Cerebellar nuclear complex (tissue), 1 donor: ENCODE measurements at places on chromosomes 7 and 10.

DNA sequence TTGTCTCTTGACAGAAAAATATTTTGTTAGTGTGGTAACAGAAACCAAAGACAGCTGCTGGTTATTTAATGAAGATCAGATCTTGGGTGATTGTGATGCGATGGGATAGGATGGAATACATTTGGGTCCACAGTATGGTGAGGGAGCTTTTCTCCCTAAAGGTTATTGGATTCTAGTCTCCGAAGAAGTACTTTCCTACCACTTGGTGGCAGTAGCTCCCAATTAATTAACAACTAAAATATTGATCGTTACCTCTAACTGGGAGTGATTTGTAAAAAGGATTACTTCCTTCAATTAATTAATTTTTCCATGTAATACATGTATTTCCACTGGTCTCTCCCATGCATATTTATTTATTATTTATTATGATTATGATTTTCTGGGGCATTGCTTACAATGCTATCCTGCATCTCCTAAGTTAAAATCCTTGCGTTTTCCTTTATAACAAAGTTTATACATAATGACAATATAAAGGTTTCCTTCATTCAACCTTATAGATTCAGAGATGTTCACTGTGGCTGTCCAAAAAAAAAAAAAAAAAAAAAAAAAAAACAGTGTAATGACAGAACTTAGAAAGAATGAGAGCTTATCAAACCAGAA is 25.6 kb downstream of the TMEM196 start:
- no peak for DNase-seq

DNA sequence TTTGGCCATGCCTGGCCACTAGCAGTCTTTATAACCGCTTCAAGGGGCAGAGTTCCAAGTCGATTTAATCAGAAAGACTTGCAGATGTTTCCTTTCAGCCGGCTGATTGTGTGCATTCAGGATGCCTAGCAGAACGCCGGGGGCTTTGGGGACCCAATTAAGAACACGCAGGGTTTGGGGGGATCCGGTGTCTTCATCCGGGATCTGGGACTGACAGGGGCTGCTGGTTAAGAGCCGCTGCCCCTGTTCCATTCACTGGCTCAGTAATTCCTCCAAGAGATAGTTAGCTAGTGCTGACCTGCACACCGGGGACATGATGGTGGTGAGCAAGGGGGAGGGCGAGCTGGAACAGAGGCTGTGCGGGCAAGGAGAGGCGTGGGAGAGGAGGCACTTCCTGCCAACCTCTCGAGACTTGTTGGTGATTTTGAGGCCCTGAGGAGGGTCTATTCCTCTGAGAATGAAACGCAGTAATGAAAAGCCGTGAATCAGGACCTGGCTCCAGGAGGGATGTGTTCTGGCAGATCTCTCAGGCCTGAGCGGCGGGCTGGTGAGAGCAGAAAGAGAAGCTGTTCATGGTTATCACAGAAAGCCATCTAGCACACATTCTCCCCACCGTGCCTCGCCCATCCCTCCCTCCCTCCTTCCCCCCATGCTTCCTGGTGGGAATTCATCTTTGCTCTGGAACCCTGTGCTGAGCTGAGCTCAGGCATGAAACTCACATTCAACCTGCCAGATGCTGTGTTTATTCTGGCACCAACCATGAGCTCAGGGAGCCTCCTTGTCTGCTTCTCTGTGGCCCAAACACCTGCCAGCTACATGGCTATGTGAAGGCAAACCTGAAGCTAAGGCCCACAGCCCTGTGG is 152.0 kb downstream of the CCDC3 start:
- DNase-seq = no peak

GRCh38 chr10:90642136-90642535 is 215.7 kb downstream of the HTR7 start:
- no peak for DNase-seq

DNA sequence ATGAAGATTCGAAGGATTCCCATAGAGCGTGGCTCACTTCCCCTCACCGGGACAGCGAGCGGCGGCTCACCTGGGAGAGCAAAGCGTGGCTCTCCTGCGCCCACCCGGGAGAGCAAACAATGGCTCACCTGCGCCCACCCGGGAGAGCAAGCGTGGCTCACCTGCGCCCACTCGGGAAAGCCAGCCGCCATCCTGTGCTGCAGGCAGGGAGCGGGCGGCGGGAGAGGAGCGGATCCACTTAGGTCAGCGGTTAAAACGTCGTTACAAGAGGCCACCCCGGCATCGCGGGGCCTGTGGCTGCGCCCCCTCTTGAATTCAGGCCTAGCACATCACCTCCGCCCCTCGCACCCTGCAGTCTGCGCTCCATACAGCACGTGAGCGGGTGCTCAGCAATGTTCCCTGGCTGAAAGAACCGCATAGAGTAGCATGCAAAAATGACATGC is 461 bp upstream of the FIGNL1 start:
- DNase-seq = no peak

DNA sequence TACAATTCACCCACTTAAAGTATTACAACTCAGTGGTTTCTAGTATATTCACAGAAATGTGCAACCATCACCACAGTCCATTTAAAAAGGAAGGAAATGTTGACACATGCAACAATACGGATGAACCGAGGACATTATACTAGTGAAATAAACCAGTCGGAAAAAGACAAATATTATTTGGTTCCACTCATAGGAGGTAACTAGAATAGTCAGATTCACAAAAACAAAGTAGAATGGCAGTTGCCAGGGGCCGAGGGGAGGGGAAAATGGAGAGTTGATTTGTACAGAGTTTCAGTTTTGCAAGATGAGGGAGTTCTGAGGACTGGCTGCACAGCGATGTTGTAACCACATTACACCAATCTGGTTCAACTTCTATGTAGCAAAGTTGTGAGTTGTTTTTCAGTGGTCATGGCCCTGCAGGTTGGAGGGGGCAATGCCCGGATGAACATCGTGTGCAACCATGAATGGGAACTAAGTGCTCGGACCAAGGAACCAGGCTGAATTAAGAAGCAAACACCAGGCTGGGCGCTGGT is 17.6 kb upstream of the TNPO3 start:
- no peak for DNase-seq

GRCh38 chr7:126441745-126442144 is 811.0 kb downstream of the GRM8 start:
- no peak for DNase-seq

DNA sequence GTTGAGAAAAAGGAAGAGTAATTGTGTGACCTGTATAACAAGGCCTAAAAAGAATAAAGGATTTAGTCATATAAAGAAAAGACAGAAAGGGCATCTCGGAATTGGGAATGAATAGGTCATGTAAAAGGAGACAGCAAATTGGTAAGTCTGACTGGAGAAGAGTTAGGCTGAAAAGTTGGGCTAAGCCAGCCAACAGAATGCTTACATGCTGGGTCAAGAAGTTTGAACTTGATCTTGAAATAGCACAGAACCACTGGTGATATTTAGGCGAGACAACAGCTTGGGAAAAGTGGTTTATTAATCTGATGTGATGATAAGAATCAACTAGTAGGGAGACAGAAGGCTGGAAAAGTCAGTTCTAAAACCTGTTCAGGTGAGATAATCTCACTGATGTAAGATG is 4.8 kb downstream of the IDE start:
- DNase-seq = no peak

DNA sequence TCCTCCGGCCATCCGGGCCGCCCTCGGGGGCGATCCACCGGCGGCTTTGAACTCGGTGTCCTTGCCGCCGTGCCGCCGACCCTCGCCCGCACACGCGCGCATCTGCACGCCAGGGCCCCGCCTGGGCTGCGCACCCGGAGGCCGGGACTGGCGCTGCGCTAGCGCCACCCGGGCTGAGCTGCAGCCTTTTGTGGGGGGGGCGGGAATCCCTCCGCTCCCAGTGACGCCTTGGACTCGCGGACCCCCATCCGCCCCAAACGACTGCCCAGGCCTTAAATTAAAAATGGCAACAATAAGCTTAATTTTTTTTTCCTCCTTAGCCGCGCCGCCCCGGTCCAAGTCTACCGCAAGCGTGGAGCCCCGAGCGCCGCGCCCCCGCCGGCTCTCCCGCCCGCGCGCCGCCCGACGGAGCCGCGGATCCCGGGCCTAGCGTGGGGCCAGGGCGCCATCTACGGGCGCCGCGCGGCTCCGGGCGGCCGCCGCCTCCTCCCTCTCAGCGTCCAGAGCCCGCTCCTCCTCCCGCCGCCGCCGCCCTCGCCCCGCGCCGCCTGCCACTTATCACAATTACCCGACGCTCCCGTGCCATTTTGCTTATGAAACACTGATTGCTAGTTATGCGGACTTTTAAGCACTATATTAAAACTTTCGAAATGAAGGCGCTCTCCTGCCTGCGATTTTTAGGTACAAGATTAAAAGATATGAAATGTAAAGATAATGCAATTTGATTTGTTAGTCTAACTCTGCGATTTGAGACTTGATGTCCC is 7.5 kb upstream of the EBF3 start:
- no peak for DNase-seq

GRCh38 chr7:20786779-20787659 is at the start of gene SP8:
Gene SP8 (minus strand): TSS chr7:20786886. CDS start chr7:20786798, 88 bp downstream.
- no peak for DNase-seq

GRCh38 chr7:32143301-32143700 is 73.1 kb upstream of the PDE1C start:
- no peak for DNase-seq

DNA sequence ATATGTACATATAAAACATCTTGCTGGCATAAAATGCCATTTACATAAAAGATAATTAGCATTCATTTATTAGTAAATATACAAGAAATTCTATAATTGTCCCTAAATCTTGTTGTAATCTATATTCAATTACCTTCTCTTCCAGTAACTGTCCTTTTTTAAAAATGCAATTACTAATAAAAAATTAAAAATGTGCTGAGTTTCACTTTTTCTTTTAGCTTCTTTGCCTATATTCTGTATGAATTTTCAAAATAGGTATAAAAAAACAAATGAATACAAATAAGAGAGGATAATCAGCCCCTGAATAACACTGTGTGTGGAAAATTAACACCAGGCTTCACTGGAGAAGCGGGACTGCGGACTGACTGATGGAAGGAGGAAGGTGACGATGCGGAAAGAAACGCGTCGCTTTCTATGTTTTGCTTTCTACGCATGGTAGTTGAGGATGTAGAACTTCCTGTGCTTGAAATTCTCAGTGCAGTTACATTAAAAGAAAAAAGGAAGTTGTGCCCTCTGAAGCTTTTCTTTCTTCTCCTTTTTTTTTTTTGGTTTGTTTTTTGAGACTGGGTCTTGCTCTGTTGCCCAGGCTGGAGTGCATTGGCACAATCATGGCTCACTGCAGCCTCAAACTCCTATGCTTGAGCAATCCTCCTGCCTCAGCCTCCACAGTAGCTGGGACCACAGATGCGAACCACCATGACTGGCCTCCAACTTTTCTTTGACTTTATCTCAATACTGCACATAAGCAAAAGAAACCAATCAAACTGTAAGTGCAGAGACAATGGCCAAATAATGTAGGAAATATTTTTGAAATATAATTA is 7.4 kb upstream of the ZMYND11 start:
- no peak for DNase-seq
